ENCODE measurements at places on chromosomes 13 and 19.
A peak's percentile ranks its signal among the peaks of the same experiment; 100 is the strongest.

DNA sequence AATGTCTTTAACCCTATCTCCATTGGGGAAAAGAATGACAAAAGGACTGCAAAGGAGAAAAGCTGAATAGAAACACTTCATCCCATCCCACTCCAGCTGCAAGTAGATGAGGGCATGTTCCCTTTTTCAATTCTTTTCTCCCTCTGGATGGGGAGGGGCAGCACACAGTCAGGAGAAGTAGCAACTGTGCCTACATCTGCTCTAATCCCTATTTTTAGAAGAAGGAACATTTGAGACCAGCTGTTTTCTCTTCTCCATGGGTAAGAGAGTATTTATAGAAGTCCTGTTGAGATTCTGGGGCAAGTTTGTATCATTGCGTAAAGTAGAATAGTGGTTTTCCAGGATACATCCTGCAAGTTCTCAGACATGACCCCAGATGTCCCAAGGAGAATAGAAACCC lies 9.3 kb upstream of the GTF3A start:
- no peak for DNase-seq

GRCh38 chr19:6273701-6274601 lies 5.8 kb downstream of the MLLT1 start:
- DNase-seq, result no peak

DNA sequence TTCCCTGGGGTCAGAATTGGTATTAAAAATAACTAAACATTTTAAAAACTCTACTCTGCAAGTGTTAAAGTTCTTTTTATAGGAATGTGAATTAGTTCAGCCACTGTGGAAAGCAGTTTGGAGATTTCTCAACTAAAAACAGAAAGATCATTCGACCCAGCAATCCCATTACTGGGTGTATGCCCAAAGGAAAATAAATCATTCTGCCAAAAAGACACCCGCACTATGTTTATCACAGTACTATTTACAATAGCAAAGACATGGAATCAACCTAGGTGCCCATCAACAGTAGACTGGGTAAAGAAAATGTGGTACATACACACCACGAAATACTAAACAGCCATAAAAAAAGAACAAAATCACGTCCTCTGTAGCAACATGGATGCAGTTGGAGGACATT lies 657 bp upstream of the THSD1 start:
- no peak for DNase-seq

GRCh38 chr13:90420683-90421082 lies 926.8 kb upstream of the MIR17HG start:
- no peak for DNase-seq

DNA sequence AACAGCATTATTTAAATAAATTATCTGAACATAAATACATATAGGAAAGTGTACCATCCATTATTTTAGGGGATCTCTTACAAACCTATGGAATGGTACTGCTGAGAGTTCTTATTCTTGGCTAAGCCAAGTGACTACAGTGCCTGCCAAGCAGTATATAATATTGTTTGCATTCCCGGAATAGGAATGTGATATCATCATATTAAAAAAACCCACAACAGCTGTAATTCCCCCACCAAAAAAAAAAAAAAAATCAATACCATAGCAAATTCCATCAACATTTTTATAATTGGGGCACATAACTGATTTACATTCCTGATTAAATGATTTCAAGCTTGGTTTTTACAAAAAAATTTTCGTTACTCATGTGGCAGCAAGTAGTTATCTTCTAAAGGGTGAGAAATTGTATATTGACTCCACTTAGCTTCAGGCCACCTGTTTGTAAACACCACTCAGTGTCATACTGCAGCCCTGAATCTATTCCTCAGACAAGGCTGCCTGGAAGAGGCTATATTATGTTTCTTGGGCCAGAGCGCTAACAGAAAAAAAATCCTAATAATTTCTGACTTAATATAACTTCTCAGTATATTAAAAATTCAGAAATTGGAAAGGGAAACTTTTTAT lies 278.1 kb downstream of the DNAJC15 start:
- DNase-seq, result no peak

DNA sequence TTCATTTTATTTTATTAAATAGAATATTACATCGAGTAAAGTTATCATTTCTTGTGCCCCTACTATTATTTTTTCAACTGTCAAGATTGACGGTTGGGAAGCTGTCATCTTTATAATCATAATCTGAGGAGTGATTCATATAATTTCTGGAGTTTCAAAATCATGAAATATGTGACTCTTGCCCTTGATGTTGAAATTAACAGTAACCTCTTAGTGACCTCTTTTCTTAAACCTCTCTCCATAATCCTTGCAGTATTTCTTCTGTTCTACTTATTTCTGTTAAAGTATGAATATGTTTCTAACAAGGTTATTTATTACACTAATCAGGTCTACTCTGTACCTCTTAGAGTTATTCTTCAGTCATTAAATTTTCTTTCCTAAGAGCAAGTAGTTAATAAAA lies 663.8 kb downstream of the LIG4 start:
- no peak for DNase-seq

DNA sequence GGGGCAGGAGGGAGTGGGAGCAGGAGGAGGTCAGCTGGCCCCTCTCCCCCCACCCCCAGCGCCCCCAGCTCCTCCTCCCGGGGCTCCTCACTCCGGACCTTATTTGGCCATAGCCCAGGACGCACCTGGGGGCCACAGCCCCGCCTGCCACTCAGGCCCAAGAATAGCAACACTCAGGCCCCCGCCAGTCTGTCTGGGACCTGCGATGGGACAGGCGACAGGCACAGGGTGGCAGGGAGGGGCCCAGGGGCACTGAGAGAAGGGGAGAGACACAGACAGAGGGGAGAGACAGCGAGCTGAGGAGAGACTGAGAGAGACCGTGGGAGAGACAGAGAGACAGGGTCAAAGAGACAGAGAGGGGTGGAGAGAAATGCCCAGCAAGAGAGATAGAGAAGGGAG lies 10.2 kb downstream of the JOSD2 start:
- no peak for DNase-seq

DNA sequence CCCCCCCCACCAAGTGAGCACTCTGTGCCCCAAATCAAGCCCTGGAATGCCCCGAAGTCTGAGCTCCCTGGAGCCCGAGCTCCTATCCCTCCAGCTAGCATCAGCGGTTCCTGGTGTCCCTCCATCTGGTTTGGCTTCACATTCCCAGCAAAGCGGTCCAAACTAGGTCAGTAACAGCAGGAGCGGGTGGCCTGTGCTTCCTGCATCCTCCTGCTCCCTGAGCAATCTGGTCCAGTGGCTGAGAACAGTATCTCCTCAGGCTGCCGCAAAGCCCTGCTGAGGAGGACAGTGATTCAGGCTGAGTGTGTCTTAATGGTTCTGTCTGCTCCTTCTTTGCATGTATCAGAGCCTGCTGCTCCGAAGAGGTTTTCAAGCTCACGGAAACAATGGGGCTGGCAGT lies 25.9 kb downstream of the RASL11A start:
- DNase-seq, result no peak

GRCh38 chr19:11377756-11378155 lies 3.3 kb downstream of the SWSAP1 start:
- no peak for DNase-seq

DNA sequence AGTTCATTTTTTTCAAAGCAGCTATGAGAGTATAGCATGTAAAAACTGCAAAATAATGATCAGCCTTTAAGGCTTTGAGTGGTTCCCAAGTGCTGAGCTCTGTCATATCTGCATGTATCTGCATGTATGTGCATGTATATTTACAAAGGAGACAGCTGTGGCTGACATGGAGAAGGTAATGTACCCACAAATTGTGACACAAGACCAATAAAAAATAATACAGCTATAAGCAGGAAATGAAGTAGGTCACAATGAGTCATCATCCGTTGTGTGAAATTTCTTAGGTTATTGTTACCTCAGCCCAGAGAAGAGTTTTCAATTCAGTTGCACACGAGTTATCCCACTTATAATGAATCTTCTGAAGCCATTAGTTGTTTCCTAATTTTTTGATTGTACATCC lies 60.9 kb upstream of the MED4 start:
- DNase-seq, result peak; percentile 72

DNA sequence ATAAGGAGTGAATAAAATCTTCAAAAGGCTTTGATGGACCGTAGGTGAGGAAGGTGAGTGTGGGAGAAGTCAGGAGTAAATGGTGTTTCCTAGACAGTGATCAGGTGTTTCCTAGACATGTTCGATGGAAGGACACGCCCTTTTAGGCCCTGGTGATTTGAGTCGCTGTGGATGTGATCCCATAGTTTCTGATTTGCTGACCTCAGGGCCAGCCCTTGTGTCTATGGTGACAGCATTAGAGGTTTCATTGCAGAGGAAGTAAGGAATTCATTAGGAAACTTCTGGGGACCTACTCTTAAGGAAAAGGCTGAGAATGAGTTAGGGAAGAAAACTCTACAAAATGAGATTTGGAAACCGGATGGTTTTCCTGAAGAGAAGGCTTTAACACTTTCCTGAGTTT lies 31.5 kb upstream of the RNF113B start:
- DNase-seq, result no peak

DNA sequence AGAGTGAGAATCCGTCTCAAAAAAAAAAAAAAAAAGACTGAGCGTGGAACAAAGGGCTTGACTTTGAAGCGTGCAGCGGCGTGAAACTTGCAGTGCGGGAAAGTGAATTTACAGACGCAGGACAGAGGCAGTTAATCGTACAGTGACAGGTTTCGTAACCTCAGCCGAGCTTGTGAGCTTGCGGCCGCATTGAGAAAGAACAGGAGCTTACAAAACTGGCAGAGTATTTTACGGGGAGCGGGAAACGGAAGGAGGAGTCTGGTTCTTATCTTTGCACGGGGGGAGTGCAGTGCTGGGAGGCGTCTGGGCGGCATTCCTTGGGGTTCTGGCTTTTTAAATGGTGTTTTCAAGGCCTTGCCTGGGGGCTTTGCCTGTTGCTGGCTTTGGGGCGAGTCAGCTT lies 6.0 kb upstream of the BSG start:
- no peak for DNase-seq

DNA sequence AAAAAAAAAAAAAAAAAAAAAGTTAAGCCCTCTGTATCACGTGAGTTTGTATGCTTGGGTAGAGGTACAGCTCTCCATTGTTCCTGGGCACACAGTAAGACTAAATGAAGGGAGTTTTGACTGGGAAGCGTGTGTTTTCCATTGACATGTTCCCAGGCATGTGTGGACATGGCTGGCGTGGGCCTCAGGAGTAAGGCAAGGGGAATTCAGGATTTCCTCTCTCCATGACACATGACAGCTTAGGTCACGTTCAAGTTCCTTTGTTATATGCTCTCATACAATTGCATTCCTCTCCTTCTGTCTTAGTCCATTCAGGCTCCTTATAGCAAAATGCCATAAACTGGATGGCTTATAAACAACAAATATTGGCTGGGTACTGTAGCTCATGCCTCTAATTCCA lies 17.1 kb upstream of the MAP3K10 start:
- DNase-seq, result no peak

GRCh38 chr19:51006406-51006805 lies 5.0 kb upstream of the KLK8 start:
- no peak for DNase-seq

GRCh38 chr19:4889034-4889815 lies 13.5 kb downstream of the ARRDC5 start:
- no peak for DNase-seq

DNA sequence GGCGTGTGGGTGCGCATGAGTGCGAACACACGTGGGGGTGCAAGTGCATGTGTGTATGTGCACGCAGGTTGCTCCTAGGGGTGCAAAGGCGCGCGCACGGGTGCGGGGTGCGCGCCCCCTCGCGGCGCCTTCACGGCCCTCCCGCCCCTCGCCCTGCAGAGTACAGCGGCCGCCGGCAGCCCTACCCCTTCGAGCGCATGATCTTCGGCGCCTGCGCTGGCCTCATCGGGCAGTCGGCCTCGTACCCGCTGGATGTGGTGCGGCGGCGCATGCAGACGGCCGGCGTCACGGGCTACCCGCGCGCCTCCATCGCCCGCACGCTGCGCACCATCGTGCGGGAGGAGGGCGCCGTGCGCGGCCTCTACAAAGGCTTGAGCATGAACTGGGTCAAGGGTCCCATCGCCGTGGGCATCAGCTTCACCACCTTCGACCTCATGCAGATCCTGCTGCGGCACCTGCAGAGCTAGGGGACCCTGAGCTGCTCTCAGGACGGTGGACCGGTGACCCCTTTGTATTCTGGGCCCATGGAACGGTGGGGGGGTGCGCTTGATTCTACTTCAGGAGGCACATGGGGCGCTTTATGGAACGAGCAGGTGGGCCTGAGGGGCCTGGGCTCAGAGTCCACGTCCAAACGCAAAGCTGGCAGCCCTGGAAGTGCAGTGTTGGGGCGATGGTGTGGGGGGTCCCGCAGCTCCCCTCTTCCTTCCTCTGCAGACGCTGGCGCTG lies 27.7 kb downstream of the TMEM161A start:
- peak; percentile 17 for DNase-seq

GRCh38 chr13:99527301-99527700 lies 26.0 kb downstream of the TM9SF2 start:
- DNase-seq, result no peak

DNA sequence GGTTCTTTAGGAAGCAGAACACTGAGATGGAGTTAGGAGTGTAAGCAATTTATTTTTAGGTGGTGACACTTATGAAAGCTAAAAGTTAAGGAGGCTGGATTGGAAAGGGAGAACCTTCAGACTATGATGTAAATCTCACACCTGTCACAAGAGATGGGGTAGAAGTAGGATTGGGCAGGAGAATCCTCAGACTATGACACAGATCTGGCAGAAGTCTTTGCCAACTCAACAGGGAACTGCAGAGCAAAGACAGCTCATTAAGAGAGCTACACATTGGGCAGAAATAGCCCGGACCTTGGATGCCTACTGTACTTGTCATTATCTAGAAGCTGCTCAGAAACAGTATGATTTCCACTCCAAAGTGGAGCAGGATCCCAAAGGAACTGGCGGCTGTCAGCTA lies 134.4 kb downstream of the DNAJC15 start:
- no peak for DNase-seq

GRCh38 chr19:58586133-58586765 lies 13.1 kb upstream of the MZF1 start:
- no peak for DNase-seq

GRCh38 chr13:100881291-100881864 lies 206.8 kb upstream of the TMTC4 start:
- DNase-seq, result no peak

GRCh38 chr19:12015753-12016116 lies 19.7 kb downstream of the ZNF433 start:
- DNase-seq, result no peak

- DNase-seq, result no peak
These were observed 46.8 kb upstream of the SACS start for GRCh38 chr13:23480324-23480723.

DNA sequence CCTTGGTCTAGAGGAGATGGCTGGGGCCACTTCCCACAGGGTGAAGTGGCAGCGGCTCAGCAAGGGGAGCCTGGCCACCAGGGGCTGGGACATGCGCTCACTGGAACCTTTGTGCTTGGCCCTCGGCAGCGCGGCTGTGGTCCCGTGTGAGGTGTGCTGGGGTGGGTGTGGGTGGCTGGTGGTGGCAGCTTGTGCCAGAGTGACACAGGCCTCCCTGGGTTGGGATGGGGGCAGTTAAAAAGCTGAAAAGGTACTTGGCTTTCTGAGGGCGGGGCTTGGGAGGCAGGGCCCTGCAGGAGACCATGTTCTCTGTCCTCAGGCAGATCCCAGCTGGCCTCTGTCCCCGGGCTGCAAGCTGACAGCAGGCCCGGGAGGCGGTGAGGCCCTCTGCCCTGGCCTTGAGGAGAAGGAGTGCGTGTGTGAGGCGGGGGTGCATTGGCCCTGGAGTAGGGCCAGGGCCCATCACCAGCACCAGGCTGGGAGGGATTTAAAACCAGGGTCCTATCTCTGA lies 17.3 kb downstream of the MPND start:
- no peak for DNase-seq

GRCh38 chr19:6519289-6519688 lies 11.5 kb upstream of the TNFSF9 start:
- DNase-seq, result peak; percentile 68

- no peak for DNase-seq
These were observed 39.6 kb downstream of the ATP11A start for GRCh38 chr13:112729408-112729807.
